HS-27A (cell line): ENCODE measurements at places on chromosomes 2 and 18.

DNA sequence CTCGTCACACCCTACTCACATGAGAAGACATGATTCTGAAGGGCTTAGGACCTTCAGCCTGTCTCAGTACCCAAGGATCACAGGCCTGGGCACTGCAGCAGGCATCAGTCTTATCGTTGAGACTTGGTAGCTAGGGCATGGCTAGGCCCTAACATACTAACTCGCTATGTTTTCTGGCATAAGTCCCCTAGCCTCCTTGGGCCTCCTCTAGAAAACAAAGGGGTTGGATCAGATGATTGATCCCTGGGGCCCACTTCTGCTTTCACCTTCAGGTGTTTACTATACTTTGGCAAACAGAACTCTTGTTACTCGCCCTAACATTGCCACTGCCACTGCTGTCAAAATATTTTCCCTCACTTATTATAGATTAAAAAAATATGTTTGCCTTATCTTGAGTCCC is 44.2 kb downstream of the VSNL1 start:
- DNase-seq: no peak

- DNase-seq: no peak
These were observed 427.9 kb downstream of the PLCL1 start for GRCh38 chr2:198232281-198232680.

GRCh38 chr2:197261808-197262226 is 48.8 kb downstream of the ANKRD44 start:
- DNase-seq: no peak

- no peak for DNase-seq
These were observed 60.9 kb downstream of the METTL4 start for GRCh38 chr18:2510416-2510815.
